ENCODE measurements at places on chromosomes 16 and 17.

GRCh38 chr17:36894925-36895324 is 42.4 kb upstream of the LHX1 start:
- DNase-seq = no peak

DNA sequence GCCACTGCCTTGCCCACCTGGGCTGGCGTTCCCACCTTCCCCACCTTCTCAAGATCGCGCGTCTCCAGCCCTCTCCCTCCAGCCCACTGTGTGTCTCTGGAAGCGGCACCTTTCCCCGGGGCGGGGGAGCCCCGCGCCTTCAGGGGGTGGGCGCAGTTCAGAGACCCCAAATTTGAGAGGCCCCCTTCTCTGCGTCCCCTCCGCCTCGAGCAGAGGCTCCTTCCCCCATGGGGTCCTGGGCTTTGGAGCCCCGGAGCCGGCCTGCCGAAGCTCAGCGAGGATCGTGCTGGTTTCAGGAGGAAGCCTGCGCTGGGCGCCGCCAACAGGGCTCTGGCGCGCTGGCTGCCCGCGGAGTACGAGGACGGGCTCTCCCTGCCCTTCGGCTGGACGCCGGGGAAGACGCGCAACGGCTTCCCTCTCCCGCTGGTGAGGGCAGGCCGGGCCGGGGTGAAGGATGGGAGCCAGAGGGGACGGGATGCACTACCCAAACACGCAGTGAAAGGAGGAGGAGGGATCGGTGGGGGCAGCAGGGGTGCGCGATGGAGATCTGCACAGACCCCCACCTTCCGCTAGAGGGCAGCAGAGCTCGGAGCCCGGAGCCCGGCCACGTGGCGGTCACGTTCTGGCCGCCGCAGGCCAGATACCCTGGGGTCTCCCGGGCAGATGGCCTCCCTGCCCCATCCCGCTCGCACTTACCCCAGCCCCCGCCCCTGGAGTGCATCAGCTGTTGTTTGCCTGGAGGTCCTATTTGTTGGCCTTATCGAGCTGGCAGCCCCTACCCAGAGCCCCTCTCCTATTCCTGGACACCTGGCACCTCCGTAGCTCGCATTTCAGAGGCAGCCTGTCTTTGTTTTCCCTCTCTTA is 11.1 kb downstream of the LPO start:
- peak; percentile 78 for DNase-seq

- no peak for DNase-seq
These were observed 17.2 kb upstream of the RBFOX3 start for GRCh38 chr17:79627766-79628690.

- no peak for DNase-seq
These were observed 4.7 kb upstream of the CMTM2 start for GRCh38 chr16:66574531-66574930.

GRCh38 chr17:42275527-42276358 is 448 bp downstream of the STAT5B start:
- no peak for DNase-seq

GRCh38 chr17:79573196-79573896 is 37.5 kb downstream of the RBFOX3 start:
- no peak for DNase-seq

DNA sequence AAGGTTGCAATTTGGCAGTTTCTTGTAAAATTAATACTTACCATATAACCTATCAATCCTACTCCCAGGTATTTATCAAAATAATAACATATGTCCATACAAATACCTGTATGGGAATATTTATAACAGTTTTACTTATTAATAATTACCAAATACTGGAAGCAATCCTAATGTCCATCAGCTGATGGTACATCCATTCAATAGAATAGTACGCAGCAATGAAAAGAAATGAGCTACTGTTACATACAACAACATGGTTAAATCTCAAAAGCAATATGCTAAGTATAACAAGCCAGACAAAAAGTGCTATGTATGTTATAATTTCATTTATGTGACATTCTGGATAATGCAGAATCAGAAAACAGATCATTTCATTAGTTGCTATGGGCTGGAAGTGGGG is 1.2 kb downstream of the HYDIN start:
- DNase-seq = no peak

DNA sequence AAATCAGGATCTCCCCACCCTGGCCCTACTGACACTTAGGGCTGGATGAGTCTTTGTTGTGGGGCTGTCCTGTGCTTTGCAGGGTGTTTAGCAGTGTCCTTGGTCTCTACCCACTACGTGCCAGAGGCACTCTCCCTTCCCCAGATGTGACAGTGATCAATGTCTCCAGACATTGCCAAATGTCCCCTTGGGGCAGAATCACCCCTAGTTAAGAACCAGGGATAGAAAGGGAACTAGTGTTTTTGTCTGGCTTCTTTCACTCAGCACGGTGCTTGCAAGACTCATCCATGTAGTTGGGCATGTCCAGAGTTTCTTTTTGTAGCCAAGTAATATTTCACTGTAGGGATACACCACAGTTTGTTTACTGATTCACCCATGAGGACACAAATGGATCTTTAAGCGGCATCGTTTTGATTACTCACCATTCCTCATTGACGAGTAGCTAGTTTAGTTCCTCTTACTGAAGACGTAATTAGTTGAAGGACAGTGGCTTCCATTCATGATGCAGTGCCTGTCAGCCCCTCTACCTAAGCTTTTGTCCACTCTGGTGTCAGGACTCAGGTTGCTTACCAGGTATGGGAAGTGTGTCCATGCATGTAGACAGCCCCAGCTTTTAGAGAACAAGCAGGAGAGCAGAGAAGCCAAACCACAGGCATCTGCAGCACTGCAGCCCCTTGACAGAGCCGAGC is 26.0 kb upstream of the ITGB4 start:
- DNase-seq = no peak

- DNase-seq = no peak
These were observed 83.2 kb downstream of the NTN1 start for GRCh38 chr17:9104370-9105041.

- peak; percentile 84 for DNase-seq
These were observed 9.0 kb upstream of the CDH5 start for GRCh38 chr16:66357523-66357928.

DNA sequence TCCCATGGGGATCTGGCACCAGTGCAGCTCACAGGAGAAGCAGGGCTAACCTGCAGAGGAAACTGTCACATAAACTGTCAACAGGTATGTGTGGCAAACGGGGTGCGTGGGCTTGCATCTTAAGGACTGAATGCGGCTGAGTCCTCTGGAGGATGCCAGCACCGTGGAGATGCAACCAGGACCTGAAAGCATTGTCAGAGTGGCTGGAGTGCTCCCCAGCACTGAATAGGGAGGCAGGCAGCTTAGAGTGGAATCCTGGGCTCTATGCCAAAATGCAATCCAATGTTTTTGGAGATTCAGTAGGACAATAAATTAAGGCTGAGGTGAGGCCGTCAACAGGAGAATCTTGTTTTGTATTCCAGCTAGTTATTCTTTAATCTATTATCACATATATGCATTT is 21.3 kb upstream of the SALL1 start:
- no peak for DNase-seq
